Cardiac fibroblast (primary cell): ENCODE measurements at places on chromosomes 4 and X.

- no peak for DNase-seq
Observed at GRCh38 chr4:172874944-172875343, 293.7 kb upstream of the GALNT7 start.

DNA sequence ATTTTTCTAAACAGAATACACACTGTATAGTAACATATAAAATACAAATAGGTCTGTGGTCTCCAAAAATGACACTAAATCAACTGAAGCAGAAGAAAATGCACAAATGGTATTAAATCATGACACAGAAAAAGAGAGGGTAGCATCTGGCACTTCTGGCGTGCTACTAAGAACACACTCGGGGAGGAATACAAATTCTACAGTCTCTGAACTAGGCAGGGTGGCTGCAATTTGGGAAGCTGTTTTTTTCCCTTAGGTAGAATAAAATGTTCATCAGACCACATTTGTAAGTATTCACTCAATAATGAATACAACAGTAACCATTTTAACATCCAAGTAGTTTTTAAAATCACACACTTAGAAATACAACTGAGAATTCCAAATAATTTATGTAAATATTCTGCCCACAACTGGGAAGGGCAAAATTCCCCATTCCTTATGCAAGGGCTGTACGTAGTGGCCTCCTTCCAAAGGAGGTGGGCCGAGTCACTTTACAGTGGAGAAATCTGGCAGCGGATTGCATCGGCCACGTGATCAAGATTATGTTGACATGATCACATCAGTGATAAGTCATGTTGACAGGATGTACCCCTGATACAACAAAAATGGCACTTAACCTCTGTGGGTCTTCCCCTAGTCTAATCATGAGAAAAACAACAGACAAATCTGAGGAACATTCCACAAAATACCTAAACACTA lies 101.1 kb downstream of the TSPAN5 start:
- peak; percentile 79 for DNase-seq

DNA sequence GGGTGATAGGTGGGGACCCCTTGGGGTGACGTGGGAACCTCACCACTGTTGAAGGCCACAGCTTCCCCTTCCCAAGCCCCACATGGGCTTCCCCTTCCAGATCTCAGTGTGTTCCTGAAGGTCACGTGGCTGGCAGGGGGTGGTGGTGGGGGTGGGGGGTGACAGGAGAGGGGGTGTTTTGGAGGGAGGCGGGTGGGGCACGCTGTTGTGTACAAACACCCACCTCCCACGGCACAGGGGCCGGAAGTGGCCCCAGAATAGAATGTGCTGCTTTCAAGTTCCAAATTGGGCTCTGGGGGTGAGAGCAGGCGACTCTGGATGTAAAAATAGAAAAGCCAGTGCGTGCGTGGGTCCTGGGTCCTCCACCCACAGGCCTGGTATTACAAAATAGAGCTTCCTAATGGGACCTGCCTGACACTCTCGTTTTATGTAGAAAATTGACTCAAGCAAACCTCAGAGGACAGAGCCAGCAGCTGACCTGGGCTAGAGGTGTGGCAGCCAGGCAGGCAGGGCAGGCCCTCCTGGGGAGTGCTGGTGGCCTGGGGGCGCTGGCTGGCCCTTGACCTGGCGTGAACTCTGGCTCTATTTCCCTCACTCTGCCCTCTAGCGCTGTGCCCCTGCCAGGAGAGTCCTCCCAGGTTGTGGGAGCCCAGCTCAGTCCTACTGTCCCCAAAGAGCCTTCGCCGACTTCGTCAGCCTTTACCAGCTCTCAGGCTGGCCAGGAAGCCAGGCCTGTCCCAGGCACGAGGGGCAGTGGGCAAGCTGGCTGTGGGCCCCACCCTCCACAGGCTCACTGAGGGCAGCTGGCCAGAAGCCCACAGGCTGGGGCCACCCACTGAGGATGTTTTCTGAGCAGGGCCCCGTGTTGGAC lies 5.4 kb upstream of the SH3BP2 start:
- no peak for DNase-seq

DNA sequence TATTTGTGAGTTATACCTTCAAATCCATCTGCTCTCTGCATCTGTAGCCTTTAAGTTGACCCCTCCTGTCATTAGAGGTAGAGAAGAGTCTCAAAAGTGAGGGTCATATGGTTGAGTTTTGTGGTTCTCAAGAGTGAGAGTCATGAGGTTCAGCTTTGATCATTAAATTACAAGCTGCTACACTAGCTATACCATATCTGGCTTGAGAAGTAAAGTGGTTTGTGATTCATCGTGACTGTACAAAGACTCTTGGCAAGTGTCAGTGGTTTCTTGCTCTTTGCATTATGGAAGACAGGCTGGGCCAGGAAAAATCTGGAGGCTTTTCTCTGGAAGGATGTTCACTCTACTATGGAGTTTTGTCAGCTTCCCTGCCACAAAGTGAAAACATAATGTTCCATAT lies 170.6 kb downstream of the ZC4H2 start:
- no peak for DNase-seq

- DNase-seq: no peak
Observed at GRCh38 chrX:82134378-82134777, 932.5 kb downstream of the SH3BGRL start.

GRCh38 chr4:99917575-99917974 lies 23.3 kb upstream of the LAMTOR3 start:
- no peak for DNase-seq

- DNase-seq: no peak
Observed at GRCh38 chr4:5889002-5889696, 3.7 kb downstream of the CRMP1 start.

DNA sequence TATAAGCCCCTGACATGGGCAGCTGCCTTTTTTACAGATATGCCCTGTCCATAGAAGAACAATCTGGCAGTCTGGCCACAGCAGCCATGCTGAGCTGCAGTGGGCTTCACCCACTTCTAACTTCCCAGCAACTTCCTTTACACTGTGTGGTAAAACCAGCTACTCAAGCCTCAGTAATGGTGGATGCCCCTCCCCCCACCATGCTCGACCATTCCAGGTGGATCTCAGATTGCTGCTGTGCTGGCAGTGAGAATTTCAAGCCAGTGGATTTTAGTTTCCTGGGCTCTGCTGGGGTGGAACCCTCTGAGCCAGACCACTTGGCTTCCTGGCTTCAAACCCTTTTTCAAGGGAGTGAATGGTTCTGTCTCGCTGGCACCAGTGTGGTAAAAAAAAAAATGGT lies 355.9 kb upstream of the EDA2R start:
- DNase-seq: no peak

GRCh38 chr4:77126809-77127208 lies 30.2 kb upstream of the CCNG2 start:
- no peak for DNase-seq

GRCh38 chrX:129641469-129641868 lies 13.3 kb downstream of the APLN start:
- DNase-seq: no peak

DNA sequence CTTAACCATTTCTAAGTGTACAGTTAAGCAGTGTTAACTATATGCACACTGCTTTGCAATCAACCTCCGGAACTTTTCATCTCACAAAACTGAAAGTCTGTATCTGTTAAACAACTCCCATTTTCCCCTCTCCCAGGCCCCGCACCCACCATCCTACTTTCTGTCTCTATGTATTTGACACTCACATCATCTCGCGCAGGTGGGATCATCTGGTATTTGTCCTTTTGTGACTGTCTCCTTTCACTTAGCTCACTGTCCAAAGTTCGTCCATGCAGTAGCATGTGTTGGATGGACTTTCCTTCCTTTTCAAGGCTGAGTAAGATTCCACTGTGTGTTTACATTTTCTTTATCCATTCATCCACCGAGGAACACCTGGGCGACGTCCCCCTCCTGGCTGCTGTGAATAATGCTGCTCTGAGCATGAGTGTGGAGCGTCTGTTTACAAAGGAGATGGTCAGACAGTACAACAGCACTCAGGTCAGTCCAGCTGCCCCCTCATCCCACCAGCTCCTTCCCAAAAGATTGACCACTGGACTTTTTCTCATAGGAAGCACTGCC lies 39.8 kb downstream of the DCTD start:
- DNase-seq: no peak

GRCh38 chr4:73763877-73764276 lies 23.5 kb downstream of the CXCL8 start:
- no peak for DNase-seq

DNA sequence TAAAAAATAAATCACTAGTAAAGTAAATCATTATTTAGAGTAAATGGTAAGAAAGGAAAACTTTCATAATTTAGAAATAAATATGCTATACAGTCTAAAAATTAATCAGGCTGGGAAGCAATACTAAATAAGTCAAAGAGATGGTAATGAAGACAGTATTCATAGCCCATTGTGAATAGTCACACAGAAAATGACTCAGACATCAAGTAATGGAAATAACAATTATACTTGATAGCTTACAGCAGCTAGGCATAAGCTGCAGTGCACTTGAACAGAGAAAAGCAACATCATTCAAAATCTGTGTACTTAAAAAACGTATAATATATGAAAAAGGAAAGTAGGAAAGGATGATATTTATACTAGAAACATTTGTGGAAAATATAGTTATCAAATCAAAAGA lies 642.5 kb upstream of the GNPDA2 start:
- DNase-seq: no peak

GRCh38 chr4:14168919-14169318 lies 541.4 kb upstream of the BOD1L1 start:
- DNase-seq: peak; percentile 80

DNA sequence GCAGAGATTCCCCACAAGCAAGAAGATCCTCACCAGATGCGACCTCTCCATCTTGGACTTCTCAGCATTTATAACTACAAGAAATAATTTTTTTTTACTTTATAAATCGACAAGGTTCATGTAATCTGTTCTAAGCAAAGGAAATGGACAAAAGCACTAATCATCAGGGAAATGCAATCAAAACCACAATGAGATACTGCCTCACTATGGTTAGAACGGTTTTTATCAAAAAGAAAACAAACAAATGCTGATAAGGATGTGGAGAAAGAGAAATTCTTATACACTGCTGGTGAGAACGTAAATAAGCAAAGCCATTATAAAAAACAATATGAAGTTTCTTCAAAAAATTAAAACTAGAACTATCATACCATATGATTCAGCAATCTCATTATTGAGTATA lies 1382.6 kb downstream of the ARAP2 start:
- DNase-seq: no peak

DNA sequence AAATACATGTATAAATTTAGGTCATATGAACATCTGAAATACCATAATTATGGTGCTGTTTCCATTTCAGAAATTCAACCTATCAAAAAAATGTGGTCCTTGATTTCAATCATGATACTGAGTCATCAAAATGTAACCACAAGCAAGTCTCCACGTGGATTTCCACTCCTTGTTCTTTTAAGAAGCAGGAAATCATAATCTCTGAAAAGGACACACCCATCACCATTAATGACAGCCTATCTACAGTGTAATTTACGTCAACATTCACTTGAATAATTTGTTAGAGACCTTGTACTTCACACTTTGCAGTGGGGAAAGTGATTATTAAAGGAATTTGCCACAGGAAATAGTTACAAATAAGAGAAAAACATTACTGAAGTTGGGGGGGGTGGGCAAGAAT lies 17.7 kb upstream of the SLC7A11 start:
- peak; percentile 70 for DNase-seq

- DNase-seq: no peak
Observed at GRCh38 chrX:50615570-50616158, 145.0 kb upstream of the DGKK start.

DNA sequence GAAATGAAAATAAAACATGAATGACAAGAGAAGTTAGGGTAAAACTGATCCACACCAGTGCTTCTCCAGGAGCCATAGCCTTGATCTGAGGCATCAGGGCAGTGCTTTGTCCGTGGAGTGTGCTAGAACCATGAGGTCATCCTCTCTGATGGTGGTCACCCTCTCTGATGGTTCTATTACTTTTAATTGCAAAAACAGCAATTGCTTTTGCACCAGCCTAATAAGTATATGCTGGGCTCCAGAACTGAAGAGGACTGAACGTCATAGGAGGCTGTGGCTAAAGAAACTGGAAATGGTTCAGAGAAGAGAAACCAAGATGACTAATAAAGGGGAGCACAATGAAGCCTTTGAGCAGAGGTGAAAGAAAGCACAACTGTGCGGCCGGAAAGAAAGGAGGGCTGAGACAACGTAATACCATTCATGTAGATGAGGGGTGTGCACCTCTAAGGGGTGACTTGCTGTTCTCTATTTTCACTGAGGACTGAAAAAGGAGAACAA lies 17.0 kb upstream of the TMEM154 start:
- DNase-seq: peak; percentile 71

DNA sequence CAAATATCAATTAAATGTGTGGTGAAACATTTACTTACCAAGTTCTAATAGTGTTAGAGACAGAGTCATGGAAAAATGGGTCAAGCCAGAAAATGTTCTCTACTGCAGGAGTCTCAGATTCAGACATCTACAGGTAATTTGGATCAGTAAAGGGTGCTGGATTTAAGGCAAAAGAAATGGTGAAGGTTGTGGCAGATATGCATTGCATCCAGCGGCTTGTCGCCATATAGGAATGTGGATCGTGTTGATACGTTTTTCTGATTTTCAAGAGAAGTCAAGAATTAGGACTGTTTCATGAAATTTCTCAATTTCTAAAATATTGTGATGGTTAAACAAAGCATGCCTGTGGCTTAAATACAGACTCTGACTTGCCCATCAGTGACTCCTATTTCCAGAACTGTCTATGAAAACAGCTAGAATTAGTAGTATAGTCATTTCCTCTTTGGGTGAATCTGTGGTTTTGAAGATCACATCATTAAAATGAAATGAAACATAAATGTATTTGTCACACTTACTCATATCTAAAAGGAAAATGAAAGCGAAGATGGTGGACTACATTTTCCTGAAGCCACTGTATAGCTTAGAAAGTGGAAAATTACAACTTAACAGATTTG lies 110.1 kb upstream of the VEGFC start:
- DNase-seq: peak; percentile 62

- no peak for DNase-seq
Observed at GRCh38 chr4:16722416-16722815, 176.0 kb downstream of the LDB2 start.

DNA sequence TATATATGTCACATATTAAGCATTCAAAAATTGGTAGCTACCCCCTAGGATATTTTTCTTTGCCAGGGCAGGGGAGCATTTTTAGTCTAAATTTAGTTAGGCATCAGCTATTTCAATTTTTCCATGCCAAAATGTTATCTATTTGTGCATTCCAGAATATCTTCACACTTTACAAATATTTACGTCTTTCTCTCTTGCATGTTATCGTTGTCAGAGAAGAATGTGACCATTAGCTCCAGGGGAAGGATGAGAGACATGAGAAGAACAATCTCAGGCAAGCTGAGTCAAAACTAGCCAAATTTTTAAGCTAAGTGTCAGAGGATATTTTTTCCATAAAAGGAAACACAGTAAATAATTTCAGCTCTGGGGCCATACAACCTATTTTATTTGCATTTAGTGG lies 885.0 kb upstream of the EPHA5 start:
- DNase-seq: peak; percentile 85

- peak; percentile 3 for DNase-seq
Observed at GRCh38 chr4:548976-549375, 27.1 kb downstream of the TMEM271 start.

DNA sequence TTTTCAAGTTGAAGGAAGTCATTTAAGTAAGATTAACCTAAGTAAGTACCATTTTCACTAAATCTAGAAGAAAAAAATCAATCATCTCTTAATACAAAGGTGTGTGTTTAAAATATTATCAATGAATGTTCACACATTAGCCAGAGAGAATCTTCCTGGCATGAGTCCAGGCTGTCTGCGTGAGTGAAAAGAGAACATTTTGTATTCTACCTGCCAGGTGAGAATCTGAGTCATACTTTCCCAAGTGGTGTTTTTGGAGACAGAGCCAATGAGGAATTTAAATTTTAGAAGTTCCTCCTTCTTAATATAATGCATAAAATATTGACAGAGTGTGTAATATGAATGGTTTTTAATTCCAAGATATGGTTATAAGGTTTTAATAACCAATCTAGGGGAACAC lies 371.8 kb upstream of the NR3C2 start:
- no peak for DNase-seq
